ENCODE measurements at places on chromosomes 13 and 19.

GRCh38 chr13:113995051-113995601 lies 21.2 kb upstream of the C13orf46 start:
- no peak for DNase-seq

DNA sequence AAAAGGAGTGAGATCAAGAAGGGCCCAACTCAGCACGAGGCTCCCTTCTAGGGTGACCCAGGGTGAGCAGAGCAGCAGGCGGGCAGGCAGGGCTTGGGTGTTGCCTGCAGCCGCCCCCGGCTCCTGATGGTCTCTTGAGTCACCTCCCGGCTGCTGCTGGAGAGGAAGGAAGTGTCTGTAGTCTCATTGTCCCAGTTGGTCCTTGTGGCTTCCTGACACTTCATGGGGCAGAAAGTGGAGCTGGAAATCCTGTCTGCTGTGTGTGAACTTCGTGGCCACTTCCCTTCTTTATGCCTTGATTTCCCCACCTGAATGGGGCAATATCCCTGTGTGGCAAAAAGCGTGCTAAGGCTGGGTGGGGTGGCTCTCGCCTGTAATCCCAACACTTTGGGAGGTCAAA lies 2.5 kb downstream of the MAP1S start:
- DNase-seq, result no peak

- no peak for DNase-seq
These were observed 1185.4 kb downstream of the DIAPH3 start for GRCh38 chr13:58978331-58978730.

DNA sequence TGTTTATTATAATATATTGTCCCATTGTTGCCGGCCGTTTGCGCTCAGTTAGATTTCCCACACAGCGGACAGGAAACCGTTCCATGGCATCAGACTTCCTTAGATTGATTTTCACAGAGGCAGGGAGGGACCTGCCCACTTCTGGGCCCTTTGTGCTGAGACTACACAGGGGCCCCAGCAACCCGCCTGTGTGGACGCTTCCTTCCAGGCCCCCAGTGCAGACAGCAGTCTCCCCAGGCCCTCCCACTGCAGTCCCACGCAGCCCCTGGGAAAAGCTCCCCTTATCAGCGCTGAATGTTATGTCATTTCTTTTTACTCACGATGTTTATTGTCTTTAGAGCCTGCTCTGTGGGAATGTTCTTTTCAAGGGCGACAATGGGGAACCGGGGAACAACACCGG lies 351.7 kb upstream of the ARGLU1 start:
- DNase-seq, result no peak

GRCh38 chr13:106095406-106095805 lies 440.1 kb downstream of the EFNB2 start:
- DNase-seq, result no peak

GRCh38 chr13:48746821-48747220 lies 93.1 kb downstream of the CYSLTR2 start:
- DNase-seq, result no peak

DNA sequence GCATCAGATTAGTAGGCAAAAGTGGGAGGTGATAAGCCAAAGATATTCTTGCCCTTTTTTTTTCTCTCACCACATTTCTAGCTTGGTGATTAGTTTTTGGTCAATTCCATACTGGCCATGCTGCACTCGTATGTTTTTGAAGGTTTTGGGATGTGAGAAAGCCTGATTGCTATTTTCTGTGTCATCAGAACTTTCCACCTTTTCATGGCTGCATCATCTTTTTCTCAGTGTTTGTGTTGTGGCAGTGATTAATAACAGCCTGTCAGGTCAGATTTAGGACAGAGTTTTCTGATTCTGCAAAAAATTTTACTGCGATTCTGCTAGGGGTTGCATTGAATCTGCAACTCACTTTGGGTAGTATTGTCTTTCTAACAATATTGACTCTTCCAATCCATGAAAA lies 32.9 kb downstream of the PSG1 start:
- no peak for DNase-seq

GRCh38 chr19:44741258-44741731 lies 7.2 kb upstream of the BCL3 start:
- no peak for DNase-seq

DNA sequence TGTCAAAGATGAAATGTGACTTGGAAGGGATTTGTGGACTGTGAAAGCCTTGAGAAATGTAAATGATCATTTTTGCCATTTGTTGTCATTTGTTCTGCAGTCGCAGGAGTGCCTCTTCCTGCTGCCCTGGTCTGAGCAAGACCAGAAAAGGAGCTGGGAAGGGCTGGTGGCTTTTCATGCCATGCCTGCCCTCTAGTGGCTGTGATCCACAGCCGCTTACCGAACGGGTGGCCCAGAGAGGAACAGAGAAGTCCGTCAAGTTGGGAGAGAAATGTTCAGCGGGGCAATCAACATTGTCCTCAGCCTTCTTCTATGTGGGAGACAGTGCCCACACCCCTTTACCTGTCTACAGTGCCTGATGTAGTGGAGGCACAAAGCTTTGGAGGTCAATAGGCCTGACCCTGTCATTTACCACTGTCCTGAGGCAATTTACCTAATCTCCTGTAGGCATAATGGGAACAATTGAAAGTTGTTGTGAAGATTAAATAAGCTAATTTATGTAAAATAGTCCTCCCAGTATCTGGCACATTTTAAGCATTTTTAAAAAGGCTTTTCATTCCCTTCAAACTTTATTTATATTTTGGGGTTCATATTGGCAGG lies 224.5 kb downstream of the B3GLCT start:
- peak; percentile 52 for DNase-seq

DNA sequence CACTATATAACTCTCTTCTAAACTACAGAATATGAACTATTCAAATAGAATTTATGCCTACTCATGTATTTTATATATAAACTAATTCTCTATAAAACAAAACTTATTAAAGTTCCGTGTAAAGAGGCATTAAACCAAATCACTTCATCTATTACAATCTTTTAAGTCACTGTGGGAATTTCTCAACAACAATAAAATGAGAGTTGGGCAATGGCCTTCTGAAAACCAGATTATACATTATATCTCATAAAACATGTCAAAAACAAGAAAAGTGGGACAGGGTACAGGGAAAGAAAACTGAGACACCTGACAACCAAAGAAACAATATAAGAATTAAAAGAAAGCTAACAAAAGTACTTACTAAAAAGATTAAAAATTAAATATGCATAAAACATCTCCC lies 145.2 kb downstream of the DIAPH3 start:
- no peak for DNase-seq

- no peak for DNase-seq
These were observed 3.2 kb downstream of the MEIS3 start for GRCh38 chr19:47415953-47416642.

DNA sequence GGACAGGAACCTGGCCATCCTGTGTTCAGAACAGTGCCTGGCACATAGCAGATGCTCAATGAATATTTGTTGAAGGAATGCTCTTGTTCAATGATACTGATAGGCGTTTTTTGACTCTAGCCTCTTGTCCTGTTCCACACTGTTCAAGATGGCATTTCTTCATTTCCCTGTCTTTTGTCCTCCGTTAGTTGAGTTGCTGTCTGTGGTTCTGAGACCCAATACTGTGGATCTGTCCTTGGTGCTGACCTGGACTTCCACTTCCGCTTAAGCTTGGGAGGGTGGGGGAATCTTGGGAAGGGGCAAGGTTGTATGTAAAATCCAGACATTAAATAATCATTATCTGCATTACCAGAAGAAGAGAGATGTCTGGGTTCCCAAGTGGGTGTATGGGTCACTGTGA lies 8.3 kb upstream of the KCNN4 start:
- DNase-seq, result no peak

DNA sequence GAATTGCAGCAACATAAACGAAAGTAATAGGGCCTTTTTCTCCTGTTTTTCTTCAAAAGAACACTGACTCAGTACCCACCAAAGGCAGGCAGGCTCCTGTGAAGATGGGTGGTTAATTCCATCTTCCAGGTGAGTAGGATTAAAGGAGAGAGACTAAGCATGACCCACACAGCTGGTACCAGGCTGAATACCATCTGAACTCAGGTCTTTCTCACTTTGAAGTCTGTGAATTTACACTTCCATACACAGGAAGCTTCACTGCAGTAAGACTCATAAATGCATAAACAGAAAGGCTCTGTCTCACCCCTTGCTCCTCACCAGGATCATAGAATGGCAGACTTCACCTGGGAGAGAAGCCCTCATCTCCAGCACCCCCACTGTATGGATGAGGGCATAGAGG lies 194.6 kb downstream of the KLF12 start:
- no peak for DNase-seq

GRCh38 chr13:39025433-39025839 lies 12.5 kb downstream of the PROSER1 start:
- DNase-seq, result no peak

- no peak for DNase-seq
These were observed 6.2 kb upstream of the WBP4 start for GRCh38 chr13:41054919-41055619.

GRCh38 chr13:50919277-50919676 lies 9.7 kb downstream of the RNASEH2B start:
- DNase-seq, result no peak

DNA sequence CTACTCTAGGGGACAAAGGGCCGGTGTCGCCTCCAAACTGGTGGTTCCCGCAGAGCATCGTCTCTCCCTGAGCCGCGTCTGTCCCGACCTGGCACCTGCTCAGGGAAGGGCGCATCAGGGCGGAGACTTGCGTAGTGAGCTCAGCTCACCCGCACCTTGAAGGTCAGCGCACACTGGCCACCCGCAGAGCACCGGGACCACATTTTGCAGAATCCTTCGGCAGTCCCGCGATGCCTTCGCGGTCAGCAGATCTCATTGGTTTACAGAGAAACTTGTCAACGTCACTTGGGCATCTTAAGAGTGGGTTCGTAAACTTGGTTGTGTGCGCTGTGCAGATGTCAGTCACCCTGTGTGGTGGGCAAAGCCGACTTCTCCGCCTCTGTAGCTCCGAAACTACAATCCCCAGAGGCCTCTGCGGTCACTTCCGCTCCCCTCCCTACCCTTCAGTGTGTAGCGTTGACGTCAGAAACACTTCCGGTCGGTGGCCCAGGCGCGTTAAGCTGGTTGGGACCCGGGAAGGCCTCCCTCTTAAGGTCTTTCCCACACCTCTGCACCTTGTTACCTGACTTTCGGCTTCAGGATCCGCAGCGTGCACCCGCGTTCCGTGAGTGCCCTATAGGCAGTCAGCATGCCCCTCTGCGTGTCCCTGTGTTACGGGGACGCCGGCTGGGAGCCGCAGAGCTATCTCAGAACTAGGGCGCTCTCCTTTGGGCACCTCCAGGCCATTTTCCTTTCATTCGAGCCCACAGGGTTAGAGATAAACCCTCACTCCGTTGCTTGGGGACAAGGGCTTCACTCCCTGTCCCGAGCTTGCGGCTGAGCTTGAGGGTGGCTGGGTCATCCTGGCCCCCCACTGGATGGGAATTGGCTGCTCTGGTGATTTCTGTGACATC lies 36.5 kb upstream of the ZNF527 start:
- peak; percentile 86 for DNase-seq

DNA sequence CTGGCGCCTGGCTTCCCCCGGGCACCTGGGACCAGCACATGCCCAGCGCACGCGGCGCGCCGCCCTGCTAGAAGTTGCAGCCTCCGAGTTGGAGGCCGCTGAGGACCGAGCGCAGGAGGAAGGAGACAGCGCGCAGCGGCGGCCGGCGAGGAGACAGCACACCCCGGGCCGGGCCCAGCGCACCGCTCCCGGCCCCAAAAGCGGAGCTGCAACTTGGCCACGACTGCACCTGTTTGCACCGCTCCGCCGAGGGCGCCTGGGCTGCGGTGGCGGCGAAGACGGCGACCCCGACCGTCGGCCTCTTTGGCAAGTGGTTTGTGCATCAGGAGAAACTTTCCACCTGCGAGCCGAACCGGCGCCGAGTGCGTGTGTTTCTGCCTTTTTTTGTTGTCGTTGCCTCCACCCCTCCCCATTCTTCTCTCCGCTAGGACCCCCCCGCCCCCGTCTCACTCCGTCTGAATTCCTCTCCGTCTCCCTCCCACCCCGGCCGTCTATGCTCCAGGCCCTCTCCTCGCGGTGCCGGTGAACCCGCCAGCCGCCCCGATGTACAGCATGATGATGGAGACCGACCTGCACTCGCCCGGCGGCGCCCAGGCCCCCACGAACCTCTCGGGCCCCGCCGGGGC lies at the start of gene SOX1:
SOX1 (plus strand) TSS at position 34 of the 626 bp plus-strand sequence; CDS start at position 544, 510 bp downstream.
- DNase-seq, result no peak

DNA sequence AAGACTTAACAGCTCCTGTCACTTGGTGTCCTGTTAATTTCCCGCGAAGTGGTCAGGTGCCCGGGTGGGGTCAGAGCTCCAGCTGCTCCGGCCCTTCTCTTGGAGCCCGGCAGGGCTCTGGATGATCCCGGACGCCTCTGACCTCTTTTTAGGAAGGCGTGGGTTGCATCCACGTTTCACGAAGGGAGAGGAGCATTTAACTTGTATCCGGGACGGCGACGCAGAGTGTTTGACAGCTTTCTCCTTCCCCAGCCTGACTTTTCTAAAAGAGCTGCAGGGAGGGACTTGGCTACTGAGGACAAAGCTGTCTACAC lies 656 bp downstream of the ZNF155 start:
- no peak for DNase-seq

GRCh38 chr19:50705422-50706019 lies 14.1 kb downstream of the SHANK1 start:
- peak; percentile 37 for DNase-seq

GRCh38 chr19:41872775-41873647 lies 4.1 kb upstream of the CD79A start:
- peak; percentile 76 for DNase-seq

GRCh38 chr19:11736696-11737095 lies 2.0 kb downstream of the ZNF823 start:
- DNase-seq, result no peak

- DNase-seq, result peak; percentile 84
These were observed 622 bp upstream of the FXYD5 start for GRCh38 chr19:35153701-35154524.

DNA sequence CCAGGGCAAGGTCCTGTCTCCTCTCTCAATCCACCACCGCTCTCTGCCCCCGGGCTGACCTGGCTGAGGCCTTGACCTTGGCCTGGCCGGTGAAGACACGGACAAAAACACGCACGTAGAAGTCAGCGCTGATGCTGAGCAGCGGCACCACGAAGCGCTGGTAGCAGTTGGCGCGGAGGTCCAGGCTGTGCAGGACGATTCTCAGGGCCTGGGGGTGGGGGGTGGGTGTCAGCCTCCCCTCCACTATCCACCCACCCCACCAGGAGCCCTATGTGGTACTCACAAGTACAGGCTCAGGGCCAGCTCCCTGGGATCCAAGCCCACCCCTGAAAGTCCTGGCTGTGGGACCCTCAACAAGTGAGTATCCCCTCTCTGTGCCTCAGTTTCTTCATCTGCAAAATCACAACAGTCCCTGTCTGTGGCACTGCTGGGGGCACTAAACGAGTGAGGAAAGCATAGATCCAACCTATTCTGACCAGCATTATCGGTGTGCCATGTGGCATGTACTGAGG lies 6.4 kb downstream of the TRMT1 start:
- no peak for DNase-seq

DNA sequence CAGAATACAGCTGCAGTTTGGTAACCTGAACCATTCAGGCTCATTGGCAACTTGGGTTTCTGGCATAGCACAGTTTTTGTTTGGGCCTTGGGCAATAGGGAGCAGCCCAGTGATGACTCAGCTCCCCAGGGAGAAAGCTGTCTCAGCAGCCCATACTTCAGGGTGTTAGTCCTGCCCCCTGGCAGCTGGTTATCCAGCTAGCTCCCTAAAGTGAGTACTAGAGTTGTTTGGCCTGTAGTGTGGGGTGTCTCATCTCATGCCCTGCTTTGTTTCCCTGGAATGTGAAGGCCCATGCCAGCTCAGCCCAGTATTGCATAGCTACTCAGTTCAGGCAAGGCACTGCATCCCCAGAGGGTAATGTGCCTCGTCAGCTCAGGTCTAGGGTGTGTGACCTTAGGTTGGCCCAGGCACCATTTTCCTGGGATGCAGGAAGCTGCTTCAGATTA lies 18.2 kb upstream of the ZNF543 start:
- no peak for DNase-seq

GRCh38 chr13:95652821-95653220 lies 8.3 kb upstream of the DZIP1 start:
- DNase-seq, result no peak

Data from stimulated activated CD4-positive, alpha-beta T cell treated with anti-CD3 and anti-CD28 coated beads, Interleukin-2, amount 100 ng/mL, for 24 hours (primary cell).